SHP77 treated with DMSO at 0.1 percent for 48 hours (cell line): ENCODE measurements at places on chromosomes 12 and 14.
A peak's percentile ranks its signal among the peaks of the same experiment; 100 is the strongest.

GRCh38 chr14:86990396-86990795 is 1002.6 kb downstream of the GALC start:
- DNase-seq = no peak

- no peak for DNase-seq
Observed at GRCh38 chr14:100532154-100532861, 54.9 kb downstream of the BEGAIN start.

- no peak for DNase-seq
Observed at GRCh38 chr12:80269803-80270552, 170.6 kb downstream of the OTOGL start.

DNA sequence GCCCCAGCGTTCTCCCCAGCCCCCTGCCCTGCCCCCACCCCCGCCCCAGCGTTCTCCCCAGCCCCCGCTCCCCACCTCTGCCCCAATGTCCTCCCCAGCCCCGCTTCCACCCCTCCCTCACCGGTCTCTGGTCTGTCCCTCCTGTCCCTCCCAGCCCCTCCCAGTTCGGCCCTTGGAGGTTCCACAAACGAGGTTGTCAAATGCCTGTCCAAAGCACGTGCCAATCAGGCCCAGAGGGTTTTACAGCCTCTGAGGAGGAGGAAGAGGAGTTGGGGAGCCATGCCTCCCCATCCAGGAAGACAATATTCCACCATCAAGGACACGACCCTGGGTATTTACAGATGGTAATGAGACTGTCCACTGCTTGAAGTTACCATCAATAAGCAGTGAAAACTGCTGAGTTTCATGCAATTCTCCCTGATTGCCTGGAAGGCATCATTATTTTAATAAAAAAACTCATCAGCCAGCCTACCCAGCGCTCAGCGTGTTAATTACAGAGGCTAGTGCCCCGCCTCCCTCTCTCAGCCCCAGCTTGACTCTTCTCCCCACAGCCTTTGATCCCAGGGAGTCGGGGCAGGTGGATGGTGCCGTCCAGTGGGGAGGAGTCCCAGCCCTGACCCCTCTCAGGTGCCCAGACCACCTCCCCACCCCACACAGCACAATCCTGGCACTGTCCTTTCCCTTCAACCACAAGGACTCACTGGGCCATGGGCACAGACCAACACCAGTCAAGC is 30.6 kb upstream of the C14orf180 start:
- no peak for DNase-seq

DNA sequence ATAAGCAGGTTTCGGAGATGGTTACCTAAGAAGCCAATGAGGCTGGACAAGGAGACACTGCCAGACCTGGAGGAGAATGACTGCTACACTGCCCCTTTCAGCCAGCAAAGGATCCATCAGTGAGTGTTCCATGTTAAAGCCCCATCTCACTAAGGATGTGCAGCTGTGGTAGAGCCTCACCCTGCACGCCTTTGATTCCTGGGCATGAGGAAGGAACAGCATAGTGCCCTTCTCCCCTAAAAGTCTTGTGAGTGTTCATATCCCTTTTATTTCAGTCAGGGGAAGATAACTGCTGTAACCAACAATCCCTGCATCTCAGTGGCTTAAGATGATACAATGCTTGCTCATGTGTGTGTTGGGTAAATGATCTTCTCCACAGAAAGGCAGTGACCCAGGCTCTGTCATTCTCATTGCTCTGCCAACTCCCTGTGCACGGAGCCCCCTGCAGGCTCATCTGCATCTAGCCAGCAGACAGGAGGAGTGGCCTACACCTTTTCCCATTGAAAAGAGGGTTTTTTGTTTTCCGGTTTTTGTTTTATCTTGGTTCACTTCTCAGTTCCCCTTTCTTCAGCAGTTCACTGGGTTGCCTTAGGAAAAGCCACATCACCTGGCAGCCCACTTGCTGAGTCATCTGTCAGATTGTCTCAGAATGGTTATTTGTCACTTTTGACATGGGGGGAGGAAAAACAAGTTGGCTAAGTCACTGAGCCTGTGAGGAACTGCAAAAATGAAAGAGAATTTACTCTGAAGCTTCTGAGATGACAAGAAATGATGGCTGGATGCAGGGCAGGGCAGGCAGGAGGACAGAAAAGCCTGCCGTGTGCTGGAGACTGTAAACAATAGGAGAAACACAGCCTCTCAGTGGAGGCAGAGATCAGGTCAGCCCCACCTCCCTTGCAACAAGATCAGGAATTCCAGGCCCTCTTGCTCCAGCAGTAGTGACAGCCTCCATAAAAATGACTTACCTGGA is 193.3 kb downstream of the ANO4 start:
- DNase-seq = no peak

GRCh38 chr12:105819549-105819948 is 319.2 kb downstream of the NUAK1 start:
- DNase-seq = no peak

GRCh38 chr14:63045612-63046320 is 508 bp upstream of the KCNH5 start:
- no peak for DNase-seq

GRCh38 chr14:81559385-81559784 is 25.7 kb upstream of the SEL1L start:
- DNase-seq = no peak

DNA sequence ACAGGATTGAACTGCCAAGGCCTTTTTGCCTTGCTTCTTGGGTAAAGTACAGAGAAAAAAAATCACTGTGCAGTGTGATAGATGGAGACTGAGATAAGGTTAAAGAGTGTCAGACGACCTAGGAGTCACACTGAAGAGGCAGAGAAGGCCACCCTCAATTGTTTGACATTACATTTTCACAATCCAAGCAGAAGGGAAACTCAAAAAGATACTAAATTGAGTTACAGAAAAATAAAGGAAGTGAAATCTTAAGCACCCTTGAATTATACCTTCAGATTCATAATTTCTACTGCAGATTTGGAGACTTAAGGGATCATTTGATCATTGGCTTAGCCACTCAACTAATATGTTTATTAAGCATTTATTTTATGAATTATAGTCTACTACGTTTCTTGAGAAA is 97.1 kb downstream of the MYF5 start:
- no peak for DNase-seq

- no peak for DNase-seq
Observed at GRCh38 chr14:67853715-67854114, 34.1 kb downstream of the RAD51B start.

DNA sequence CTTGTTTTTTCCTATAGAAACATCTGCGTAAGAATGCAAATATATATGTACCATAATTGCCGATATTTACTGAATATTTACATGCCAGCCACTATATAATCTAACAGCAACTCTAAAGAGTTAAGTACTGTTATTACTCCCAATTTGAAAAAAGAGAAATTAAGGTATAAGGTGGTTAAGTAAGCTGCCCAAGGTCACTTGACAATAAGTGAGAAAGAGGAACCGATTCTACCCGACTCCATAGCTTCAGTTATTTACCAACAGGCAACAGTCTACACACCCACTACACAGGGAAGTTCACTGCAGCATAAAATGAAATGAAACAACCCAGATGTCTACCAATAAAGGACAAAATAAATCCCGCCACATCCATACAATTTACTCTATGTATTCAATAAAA is 1.1 kb downstream of the MIS18BP1 start:
- DNase-seq = no peak

DNA sequence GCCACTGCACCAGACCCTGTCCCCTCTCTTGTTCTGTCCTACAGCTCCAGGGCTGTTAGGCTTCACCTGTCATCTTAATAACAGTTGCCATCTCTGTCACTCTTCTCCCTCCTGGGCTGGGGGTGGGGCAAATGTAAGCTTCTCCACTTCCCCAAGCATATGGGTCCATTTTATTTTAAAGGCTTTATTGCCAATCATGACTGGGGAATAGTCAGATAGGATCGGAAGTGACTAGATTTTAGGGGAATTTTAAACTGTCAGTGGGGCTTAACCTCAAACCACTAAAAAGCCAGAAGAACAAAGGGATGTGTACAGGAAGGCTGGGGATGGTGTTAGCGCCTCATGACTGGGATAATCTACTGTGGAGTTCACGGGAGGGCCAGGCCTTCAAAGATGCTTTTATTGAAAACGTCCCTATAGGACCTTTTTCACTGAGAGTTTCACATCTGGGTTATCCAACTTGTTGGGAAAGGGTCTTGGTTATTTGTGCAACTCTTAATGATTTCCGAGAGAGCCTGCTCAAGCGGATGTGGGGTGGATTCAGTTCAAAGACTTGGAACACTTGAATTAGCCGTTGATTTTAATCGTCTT is 41.6 kb downstream of the CHST11 start:
- no peak for DNase-seq

- DNase-seq = peak; percentile 5
Observed at GRCh38 chr12:100675432-100675831, 101.9 kb downstream of the GAS2L3 start.

GRCh38 chr12:56591961-56592360 is 38.2 kb downstream of the BAZ2A start:
- DNase-seq = no peak

DNA sequence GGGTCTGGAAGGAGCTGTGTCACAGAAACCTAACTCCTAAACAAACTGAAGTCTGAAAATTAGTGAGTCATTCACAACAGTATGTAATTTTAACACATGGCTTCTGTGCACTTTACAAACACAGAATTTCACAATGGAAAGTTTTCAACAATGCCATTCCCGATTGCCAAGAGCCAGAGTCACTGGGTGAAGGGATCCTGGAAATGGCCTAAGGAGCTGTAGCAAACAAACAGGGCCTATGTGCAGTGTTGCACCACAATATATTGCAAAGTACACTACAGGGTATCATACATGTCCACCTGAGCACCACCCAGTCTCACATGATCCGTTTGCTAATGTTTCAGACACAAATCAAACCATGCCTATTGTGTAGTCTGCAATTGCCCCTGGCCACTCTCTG is 184.7 kb upstream of the OTX2 start:
- DNase-seq = no peak

- no peak for DNase-seq
Observed at GRCh38 chr12:5587711-5588121, 155.8 kb downstream of the NTF3 start.

- DNase-seq = no peak
Observed at GRCh38 chr14:91406982-91407381, 10.6 kb downstream of the CCDC88C start.
